ENCODE measurements at places on chromosomes 11 and 22. TPM values are rescaled to one million over a fixed set of nuclear protein-coding genes. Genes with fewer than 3 reads are reported as not detected.

SCO2 gene
- not detected for polyA plus RNA-seq

FGF3 gene
- polyA plus RNA-seq, result not detected

NXPE1 gene
- polyA plus RNA-seq, result not detected

AIP gene
- polyA plus RNA-seq, result 33.2 TPM

MEI1 gene
- polyA plus RNA-seq, result 7.7 TPM

PLAAT4 gene
- polyA plus RNA-seq, result 4.5 TPM

LRRC74B gene
- polyA plus RNA-seq, result not detected

All from Purkinje cell (primary cell).